ENCODE measurements at places on chromosomes 11 and 22.

DNA sequence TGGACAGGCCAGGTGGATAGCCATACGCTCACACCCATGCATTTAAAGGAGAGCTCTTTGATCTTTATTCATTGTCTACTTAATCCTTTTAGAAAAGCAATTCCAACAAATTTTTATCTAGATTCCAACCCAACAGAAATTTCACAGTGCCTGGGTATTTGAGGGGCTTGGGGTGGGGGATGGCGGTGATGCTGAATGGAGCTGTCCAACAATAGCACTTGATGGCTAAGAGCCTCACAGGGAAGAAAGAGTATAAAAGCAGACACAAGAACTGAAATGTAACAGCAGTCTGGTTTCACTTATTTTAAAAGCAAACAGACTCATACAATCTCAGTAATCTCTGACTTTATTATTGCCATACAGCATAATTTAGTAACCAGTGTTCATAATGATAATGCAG, 101.8 kb upstream of the SORL1-AS1 start:
- no peak for DNase-seq

GRCh38 chr11:4454021-4454420, 4.9 kb downstream of the OR52K2 start:
- no peak for DNase-seq

- no peak for DNase-seq
These were observed 1003.2 kb downstream of the NTM start for GRCh38 chr11:132373405-132374143.

GRCh38 chr11:133661846-133662245, 129.5 kb upstream of the OPCML start:
- DNase-seq = no peak

DNA sequence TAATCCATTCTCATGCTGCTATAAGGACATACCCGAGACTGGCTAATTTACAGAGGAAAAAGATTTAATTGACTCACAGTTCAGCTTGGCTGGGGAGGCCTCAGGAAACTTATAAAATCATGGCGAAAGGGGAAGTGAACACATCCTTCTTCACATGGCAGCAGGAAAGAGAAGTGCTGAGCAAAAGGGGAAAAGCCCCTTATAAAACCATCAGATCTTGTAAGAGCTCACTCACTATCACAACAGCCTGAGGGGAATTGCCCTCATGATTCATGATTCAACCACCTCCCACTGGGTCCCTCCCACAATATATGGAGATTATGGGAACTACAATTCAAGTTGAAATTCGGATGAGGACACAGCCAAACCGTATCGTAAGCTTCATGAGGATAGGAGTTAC, 3.8 kb upstream of the CYB5R2 start:
- DNase-seq = no peak

DNA sequence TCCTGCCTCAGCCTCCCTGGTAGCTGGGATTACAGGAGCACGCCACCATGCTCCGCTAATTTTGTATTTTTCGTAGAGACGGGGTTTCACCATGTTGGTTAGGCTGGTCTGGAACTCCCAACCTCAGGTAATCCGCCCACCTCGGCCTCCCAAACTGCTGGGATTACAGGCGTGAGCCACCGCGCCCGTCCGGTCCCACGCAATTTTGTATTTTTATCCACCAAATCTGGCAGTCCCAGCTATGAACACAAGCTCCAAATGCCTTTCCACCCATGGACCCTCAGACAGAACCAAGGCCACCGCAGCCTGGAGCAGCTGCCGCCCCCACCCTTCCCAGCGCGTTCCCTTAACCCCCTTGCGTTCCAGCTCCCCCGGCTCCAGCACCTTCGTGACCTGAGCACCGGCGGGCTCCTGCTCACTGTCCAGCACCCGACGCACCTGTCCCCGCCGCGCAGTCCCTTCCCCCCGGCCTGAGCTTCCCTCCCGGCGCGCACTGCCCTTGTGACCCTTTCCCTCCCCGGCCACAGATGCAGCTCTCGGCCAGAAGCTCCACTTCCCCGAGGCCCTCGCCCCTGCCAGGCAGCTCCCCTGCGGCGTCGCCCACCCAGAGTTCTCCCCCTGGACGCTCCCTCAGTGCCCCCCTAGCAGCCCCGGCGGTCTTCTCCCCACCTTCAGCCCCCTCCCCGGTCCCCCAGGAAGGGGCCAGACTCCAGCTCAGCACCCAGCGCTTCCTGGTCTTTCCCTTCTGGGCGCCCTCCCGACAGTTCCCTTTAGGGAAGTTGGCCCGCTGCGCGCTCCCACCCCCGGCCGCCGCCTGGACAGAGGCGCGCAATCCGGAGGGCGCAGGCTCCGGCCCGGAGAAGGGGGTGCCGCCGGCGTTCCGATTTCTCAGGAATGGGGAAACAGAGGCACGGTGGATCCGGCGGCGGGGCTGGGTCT, 5.6 kb upstream of the ZBED4 start:
- peak; percentile 38 for DNase-seq
